Natural killer cell (primary cell): ENCODE measurements at places on chromosomes 5 and 9. TPM values are rescaled to one million over a fixed set of nuclear protein-coding genes. Genes with fewer than 3 reads are reported as not detected.

SPATA31C1 gene
- total RNA-seq: not detected

KLHL3 gene
- 11.2 TPM for total RNA-seq

FBXL7 gene
- total RNA-seq: not detected

DNA sequence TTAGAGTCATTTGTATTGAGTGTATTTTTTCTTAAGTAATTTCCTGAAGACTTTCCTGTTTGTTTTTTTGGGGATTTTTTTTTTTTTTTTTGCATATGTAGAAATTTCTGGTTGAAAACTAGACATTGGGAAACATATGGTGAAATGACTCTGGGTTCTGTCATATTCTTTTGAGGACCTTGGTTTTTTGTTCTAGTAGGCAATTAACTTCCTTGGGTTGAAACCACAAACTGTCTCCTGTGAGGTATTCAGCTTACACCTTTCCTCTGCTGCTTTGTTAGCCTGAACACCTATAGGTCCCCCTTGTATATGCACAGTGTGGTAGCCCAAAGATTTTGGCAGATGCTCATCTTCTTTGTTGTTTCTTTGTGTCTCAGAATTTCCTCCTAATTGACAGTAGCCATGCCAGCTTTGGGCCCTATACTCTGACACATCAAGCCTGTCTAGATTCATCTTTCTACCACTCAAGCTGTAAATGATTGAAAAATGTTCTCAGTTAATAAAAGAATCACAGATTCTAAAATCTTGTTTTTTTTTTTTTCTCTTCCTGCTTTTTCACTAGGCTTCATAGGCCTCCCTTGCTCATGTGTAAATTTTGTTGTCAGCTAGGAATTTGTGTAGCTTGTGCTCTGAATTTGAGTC lies 140.6 kb downstream of the COMMD10 start:
- no peaks in the 10 kb centered on the region for H3K27me3 ChIP-seq
- DNase-seq: no peak
- peaks cover 2% of the 10 kb centered on the region for H3K36me3 ChIP-seq
- H3K27ac ChIP-seq: no peak overlapping the region

DNA sequence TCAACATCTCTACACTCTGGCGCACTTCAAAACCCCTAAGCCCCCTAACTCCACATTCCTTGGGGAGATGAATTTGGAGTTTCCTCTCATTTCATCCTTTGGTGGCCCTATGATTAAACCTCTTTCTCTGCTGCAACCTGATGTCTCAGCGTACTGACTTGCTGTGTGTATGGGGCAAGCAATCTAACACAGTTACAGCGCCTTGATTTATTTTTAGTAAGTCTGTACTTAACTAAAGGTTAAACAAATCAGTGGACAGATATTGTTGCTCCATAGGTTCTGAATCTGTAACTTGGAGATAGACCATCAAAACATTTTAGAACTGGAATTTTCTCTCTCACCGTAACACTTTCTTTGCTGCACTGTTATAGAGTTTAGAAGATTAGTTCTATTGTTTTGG lies 452.8 kb downstream of the IRX1 start:
- no peak overlapping the region for H3K27ac ChIP-seq
- H3K4me1 ChIP-seq: peaks cover 5% of the 10 kb centered on the region
- H3K4me3 ChIP-seq: no peak overlapping the region
- no peaks in the 10 kb centered on the region for H3K27me3 ChIP-seq
- no peaks in the 10 kb centered on the region for H3K36me3 ChIP-seq

- no peak overlapping the region for H3K27ac ChIP-seq
- H3K27me3 ChIP-seq: no peaks in the 10 kb centered on the region
- H3K36me3 ChIP-seq: no peaks in the 10 kb centered on the region
- H3K4me3 ChIP-seq: no peak overlapping the region
- no peaks in the 10 kb centered on the region for H3K4me1 ChIP-seq
Measured at GRCh38 chr9:1591310-1591709, 423.8 kb upstream of the SMARCA2 start.

DNA sequence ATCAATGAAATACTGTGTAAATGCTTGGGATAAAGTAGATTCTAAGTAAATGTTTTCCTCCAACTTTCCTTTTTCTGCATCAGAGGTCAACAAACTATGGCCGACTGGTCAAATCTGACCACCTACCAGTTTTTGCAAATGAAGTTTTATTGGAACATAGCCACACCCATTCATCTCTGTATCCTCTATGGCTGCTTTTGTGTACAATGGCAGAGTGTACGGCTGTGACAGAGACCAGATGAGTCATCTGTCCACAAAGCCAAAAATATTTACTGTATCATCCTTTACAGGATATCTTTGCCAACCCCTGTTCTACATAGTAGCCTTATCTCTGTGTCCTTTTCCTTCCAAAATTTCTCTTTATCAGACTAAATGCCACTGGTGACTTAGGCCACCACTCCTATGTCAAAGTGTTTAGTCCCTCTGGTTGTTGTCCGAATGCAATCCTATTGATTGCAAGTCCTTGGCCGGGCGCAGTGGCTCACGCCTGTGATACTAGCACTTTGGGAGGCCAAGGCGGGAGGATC lies 218.4 kb upstream of the KLF4 start:
- DNase-seq: no peak
- H3K36me3 ChIP-seq: no peaks in the 10 kb centered on the region
- no peaks in the 10 kb centered on the region for H3K4me1 ChIP-seq
- no peak overlapping the region for H3K4me3 ChIP-seq
- no peaks in the 10 kb centered on the region for H3K27me3 ChIP-seq
- H3K27ac ChIP-seq: no peak overlapping the region

GRCh38 chr9:84758817-84759216 lies 89.3 kb downstream of the NTRK2 start:
- H3K27ac ChIP-seq: no peak overlapping the region
- H3K4me1 ChIP-seq: no peaks in the 10 kb centered on the region
- no peaks in the 10 kb centered on the region for H3K27me3 ChIP-seq

GRCh38 chr5:96483878-96484277 lies 50.8 kb upstream of the PCSK1 start:
- H3K4me1 ChIP-seq: no peaks in the 10 kb centered on the region
- no peak overlapping the region for H3K4me3 ChIP-seq
- no peaks in the 10 kb centered on the region for H3K36me3 ChIP-seq
